ENCODE measurements at places on chromosomes 2 and 18.

DNA sequence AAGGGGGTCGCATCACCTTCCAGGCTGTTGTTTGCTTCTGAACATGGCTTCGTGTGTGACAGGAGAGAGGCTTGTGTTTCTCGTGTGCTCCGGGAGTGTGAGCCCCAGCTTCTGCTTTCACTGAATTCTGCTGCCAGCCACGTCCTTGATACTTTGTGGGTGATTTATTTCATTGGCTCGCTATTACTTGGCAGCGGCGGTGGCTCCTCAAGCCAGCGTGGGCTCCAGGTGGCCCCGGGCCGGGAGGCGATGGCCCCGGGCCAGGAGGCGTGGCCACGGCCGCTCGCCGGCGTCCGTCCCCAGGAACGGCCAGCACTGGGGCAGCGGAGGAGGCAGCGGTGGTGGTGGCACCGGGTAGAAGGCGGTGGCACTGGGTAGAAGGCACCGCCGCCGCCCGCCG is 63.1 kb downstream of the NAPG start:
- no peak overlapping the region for H3K27ac ChIP-seq
- no peaks in the 10 kb centered on the region for H3K36me3 ChIP-seq
- no peaks in the 10 kb centered on the region for H3K27me3 ChIP-seq

DNA sequence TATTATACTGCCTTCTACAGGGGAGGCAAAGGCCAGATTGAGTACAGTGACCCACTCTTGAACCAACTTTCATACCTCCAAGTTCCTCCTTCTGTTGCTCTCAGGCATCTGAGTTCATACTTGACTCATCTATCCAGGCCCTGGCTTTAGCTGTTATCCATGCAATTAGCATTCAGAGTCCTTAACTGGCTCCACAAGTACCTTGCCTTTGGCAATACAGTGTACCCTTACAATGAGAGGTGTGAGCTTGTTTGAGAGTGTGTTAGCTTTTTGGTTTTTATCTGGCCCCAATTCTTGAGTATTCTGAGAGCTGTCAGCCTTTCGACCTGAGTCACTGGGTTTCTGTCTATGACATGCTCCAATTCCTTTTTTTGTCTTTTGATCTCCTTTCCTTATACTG is 60.2 kb downstream of the EHD3 start:
- H3K4me3 ChIP-seq, result no peak overlapping the region
- no peak for DNase-seq

DNA sequence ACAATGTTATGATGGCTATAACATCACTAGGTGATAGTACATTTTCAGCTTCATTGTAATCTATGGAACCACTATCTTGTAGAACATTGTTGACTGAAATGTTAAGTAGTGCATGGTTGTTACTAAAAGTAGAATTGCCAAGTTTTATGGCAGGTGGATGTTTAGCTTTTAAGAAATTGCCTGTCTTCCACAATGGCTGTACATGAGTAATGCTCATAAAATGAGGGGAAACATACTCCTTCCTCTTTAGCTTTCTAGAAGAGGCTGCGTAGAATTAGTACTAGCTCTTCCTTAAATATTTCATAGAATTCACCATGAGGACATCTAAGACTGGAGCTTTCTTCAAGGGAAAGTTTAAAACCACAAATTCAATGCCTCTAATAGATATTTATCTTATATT is 161.0 kb downstream of the TPGS2 start:
- DNase-seq, result no peak
- H3K36me3 ChIP-seq, result peaks cover 2% of the 10 kb centered on the region

GRCh38 chr2:241313543-241314095 is 1.9 kb downstream of the HDLBP start:
- H3K27ac ChIP-seq, result peak overlapping the region; percentile 95
- H3K4me3 ChIP-seq, result peak overlapping the region; percentile 99
- H3K27me3 ChIP-seq, result no peaks in the 10 kb centered on the region

DNA sequence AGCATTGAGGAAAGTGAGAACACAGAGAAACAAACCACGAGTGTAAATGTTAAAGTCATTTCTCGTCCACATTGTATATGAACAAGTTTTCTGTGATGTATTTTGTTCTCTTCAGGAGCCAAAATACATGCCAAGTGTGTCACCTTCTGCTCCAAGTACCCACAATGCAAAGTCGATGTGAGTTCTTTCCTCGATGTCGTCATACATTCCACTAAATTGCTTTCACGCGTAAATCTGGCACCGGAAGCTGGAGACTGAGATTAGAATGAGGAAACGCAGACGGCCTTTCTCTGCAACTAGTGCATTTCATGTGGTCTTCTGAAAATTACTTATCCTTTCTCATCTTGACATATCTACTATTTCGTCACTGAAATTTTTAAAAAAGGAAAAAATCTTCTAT is 118.5 kb upstream of the SALL3 start:
- H3K4me3 ChIP-seq, result no peak overlapping the region
- no peak overlapping the region for H3K27ac ChIP-seq
- peaks cover 28% of the 10 kb centered on the region for H3K27me3 ChIP-seq
- no peaks in the 10 kb centered on the region for H3K4me1 ChIP-seq
- no peak for DNase-seq

GRCh38 chr2:20456636-20457426 is 10.0 kb downstream of the RHOB start:
- H3K4me1 ChIP-seq, result peaks cover 3% of the 10 kb centered on the region
- no peaks in the 10 kb centered on the region for H3K27me3 ChIP-seq
- H3K27ac ChIP-seq, result no peak overlapping the region

DNA sequence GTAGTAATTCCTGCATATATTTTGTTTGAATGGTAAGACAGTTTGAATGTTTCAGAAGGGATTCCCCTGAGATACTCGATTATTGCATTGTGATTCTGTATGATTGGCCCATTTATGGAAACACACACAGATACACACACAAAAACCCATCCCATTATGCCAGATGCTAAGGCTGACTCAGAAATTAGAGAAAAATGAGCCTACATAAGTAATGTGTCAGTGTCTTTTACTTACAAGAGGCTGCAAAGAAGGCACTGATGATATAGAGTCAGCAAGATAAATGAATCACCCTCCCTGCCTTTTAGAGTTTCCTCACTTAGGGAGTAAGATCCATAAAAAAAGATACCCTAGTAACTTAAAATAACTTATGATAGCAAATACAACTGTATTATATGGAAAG is 1481.1 kb upstream of the ACVR2A start:
- H3K4me3 ChIP-seq, result no peak overlapping the region
- DNase-seq, result no peak
- peaks cover 6% of the 10 kb centered on the region for H3K4me1 ChIP-seq

DNA sequence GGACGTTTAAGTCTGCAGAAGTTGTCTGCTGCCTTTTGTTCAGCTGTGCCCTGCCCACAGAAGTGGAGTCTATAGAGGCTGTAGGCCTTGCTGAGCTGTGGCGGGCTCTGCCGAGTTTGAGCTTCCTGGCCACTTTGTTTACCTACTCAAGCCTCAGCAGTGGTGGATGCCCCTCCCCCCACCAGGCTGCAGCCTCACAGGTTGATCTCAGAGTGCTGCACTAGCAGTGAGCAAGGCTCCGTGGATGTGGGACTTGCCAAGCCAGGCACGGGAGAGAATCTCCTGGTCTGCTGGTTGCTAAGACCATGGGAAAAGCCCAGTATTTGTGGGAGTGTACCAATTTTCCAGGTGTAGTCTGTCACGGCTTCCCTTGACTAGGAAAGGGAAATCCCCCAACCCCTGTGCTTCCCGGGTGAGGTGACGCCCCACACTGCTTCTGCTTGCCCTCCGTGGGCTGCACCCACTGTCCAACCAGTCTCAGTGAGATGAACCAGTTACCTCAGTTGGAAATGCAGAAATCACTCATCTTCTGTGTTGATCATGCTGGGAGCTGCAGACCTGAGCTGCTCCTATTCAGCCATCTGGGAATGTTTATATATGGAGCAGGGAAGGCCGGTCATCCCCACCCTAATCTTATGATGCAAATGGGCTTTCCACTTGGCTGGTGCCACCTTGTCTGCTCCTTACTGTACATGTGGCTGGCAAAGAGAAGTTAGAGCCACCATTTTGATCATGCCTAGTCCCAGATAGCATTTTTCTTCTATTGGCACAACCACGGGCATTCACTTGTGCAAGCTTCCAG is 156.9 kb upstream of the ITGA6 start:
- H3K4me3 ChIP-seq, result no peak overlapping the region
- H3K4me1 ChIP-seq, result peaks cover 4% of the 10 kb centered on the region
- H3K27me3 ChIP-seq, result no peaks in the 10 kb centered on the region
- DNase-seq, result no peak

DNA sequence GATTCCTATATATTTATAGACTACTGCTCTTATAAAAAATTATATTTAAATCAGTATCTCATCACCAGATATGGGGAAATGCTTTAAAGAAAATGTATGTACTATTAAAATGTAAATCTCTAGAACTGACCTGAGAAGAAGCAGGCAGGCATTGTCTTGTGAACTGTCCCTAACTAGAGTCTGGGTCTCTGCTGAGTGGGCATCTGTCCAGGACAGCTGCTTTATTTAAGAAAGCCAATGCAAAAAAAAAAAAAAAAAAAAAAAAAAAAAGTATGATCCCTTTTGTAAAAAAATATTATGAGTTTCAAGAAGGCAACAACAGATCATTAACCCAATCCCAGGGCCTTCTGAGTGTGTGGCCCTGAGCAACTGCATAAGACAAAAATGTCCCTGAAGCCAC is 66.0 kb downstream of the PAX3 start:
- peaks cover 41% of the 10 kb centered on the region for H3K27me3 ChIP-seq
- no peak overlapping the region for H3K27ac ChIP-seq
- H3K36me3 ChIP-seq, result no peaks in the 10 kb centered on the region
- peaks cover 3% of the 10 kb centered on the region for H3K4me1 ChIP-seq
- no peak overlapping the region for H3K4me3 ChIP-seq
- DNase-seq, result no peak

- H3K36me3 ChIP-seq, result peaks cover 1% of the 10 kb centered on the region
- no peak overlapping the region for H3K27ac ChIP-seq
- peaks cover 55% of the 10 kb centered on the region for H3K4me1 ChIP-seq
- H3K4me3 ChIP-seq, result no peak overlapping the region
Observed at GRCh38 chr2:129778584-129778877, 200.9 kb upstream of the RAB6C start.

DNA sequence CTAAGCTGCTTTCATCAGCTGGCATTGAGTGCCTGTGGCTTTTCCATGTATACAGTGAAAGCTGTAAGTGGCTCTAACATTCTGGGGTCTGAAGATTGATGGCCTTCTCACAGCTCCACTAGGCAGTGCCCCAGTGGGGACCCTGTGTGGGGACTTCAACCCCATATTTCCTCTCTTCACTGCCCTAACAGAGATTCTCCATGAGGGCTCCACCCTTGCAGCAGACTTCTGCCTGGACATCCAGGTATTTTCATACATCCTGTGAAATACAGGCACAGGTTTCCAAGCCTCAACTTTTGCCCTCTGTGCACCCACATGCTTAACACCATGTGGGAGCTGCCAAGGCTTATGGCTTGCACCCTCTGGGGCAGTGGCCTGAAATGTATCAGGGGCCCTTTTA is 188.2 kb upstream of the SYT4 start:
- no peak overlapping the region for H3K4me3 ChIP-seq
- no peaks in the 10 kb centered on the region for H3K4me1 ChIP-seq
- H3K27me3 ChIP-seq, result no peaks in the 10 kb centered on the region
- H3K36me3 ChIP-seq, result peaks cover 2% of the 10 kb centered on the region
- H3K27ac ChIP-seq, result no peak overlapping the region
- no peak for DNase-seq

DNA sequence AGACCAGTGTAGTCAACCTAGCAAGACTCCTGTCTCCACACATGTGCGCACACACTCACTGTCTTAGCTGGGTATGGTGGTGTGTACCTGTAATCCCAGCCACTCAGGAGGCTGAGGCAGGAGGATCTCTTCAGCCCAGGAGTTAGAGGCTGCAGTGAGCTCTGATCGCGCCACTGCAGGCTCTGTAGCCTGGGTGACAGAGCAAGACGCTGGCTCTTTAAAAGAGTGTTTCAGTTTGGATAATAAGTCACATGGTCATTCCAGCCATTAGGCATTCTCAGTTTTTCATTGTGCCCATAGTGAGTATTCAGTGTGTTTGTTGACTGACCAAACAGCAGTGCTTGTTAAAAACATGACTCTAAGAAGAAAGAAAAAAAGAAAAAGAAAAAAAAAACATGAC is 31.0 kb downstream of the RAB10 start:
- H3K27me3 ChIP-seq, result no peaks in the 10 kb centered on the region
- DNase-seq, result no peak
- peaks cover 5% of the 10 kb centered on the region for H3K4me1 ChIP-seq
- H3K36me3 ChIP-seq, result peaks cover 14% of the 10 kb centered on the region

GRCh38 chr2:108925286-108925685 is 63.7 kb downstream of the EDAR start:
- no peak overlapping the region for H3K27ac ChIP-seq
- H3K4me3 ChIP-seq, result no peak overlapping the region
- no peak for DNase-seq
- H3K27me3 ChIP-seq, result no peaks in the 10 kb centered on the region
- peaks cover 23% of the 10 kb centered on the region for H3K4me1 ChIP-seq

GRCh38 chr2:215027779-215028178 is 110.6 kb downstream of the ABCA12 start:
- H3K36me3 ChIP-seq, result no peaks in the 10 kb centered on the region
- H3K27ac ChIP-seq, result no peak overlapping the region
- no peaks in the 10 kb centered on the region for H3K27me3 ChIP-seq
- DNase-seq, result no peak

DNA sequence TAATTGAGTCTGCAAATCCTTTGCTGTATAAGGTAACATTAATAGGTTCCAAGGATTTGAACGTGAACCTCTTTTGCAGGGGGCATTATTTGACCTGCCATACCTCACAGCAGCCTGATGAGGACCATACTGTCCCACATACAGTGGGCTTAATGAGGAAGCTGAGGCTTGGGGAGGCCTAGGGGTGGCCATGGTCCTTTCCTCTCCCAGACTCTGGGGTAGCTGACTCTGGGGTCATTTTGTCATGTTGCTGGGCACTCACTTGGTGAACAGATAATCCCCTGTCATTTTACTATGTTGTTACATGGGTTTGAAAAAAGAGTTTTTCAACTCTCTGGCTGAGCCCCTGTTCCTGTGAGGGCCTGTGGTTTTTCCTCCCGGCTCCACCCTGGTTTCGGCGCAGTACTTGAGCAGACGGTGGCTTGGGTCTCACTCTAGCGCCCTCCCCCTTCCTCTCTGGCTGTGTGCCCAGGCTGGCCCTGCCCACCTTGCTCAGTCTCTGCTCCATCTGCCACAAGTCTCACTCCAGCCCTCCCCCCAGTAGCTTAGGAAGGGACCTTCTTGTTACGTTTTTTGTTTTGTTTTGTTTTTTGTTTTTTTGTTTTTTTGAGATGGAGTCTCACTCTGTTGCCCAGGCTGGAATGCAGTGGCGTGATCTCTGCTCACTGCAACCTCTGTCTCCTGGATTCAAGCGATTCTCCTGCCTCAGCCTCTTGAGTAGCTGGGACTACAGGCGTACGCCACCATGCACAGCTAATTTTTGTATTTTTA is 21.0 kb downstream of the INPP4A start:
- H3K27me3 ChIP-seq, result no peaks in the 10 kb centered on the region
- H3K36me3 ChIP-seq, result no peaks in the 10 kb centered on the region
- H3K27ac ChIP-seq, result peak overlapping the region; percentile 78
- no peak overlapping the region for H3K4me3 ChIP-seq
- peak; percentile 71 for DNase-seq

DNA sequence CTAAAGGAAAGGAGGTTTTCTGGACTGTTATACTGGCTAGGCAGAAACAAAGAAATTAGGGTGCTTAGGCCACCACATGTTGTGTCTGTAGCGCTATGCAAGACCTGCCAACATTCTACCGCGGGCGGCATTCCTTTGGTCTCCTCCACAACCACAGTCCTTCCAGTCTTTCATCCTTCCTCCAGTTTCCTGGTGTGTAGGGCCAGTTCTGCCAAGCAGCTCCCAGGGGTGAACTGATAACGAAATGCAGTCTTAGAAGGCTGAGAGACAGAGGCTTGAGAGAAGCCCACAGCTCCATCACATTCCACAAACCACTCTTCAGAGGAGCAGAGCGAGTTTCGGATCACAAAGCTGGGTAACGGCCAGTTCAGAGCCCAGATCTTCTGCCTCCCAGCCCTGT is 19.5 kb upstream of the CXXC1 start:
- no peak for DNase-seq
- H3K27ac ChIP-seq, result peak overlapping the region; percentile 39
- H3K27me3 ChIP-seq, result peaks cover 8% of the 10 kb centered on the region
- peaks cover 7% of the 10 kb centered on the region for H3K4me1 ChIP-seq
- H3K4me3 ChIP-seq, result peak overlapping the region; percentile 76

All from mesothelial cell of epicardium (in vitro differentiated cells).